ENCODE measurements at places on chromosomes 1 and 21. TPM values are rescaled to one million over a fixed set of nuclear protein-coding genes. Genes with fewer than 3 reads are reported as not detected.

DNA sequence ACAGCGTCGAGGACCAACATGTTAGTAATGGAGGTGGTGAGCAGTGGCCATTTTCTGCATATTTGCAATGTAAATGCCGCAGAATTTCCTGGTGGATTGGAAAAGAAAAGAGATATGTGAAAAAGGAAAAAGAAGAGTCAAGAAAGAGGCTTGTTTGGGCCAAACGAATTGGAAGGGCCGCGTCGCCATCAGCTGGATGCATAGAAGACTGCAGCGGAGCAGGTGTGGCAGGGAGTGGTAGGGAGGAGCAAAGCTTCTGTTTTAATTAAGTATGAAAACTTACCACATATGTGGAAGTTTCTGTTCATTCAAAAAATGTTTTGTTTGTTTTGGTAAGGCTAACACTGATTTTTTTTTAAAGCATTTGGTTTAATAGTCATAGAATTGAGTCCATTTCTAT is 690.7 kb downstream of the NCAM2 start:
- DNase-seq: no peak

Gene S100A2
- 2.4 TPM for total RNA-seq

GRCh38 chr21:42200906-42201614 is 17.9 kb upstream of the ABCG1 start:
- no peak for DNase-seq

- DNase-seq: no peak
Observed at GRCh38 chr1:241821363-241821762, 26.6 kb upstream of the EXO1 start.

GRCh38 chr1:174836543-174836942 is 163.2 kb upstream of the CACYBP start:
- DNase-seq: no peak

GRCh38 chr1:222979561-222979960 is 163.5 kb downstream of the TLR5 start:
- no peak for DNase-seq

Data from colonic mucosa (tissue), 4 donors.